Psoas muscle (tissue), 8 donors: ENCODE measurements at places on chromosomes 6 and 20. TPM values are rescaled to one million over a fixed set of nuclear protein-coding genes. Genes with fewer than 3 reads are reported as not detected.

GRCh38 chr20:40669692-40670091, 19.3 kb downstream of the MAFB start:
- H3K27me3 ChIP-seq = no peaks in the 10 kb centered on the region
- no peaks in the 10 kb centered on the region for H3K36me3 ChIP-seq
- no peak for DNase-seq
- H3K4me3 ChIP-seq = no peak overlapping the region

- no peaks in the 10 kb centered on the region for H3K36me3 ChIP-seq
- H3K27ac ChIP-seq = no peak overlapping the region
- no peak overlapping the region for H3K4me3 ChIP-seq
- H3K27me3 ChIP-seq = no peaks in the 10 kb centered on the region
These were observed 52.7 kb upstream of the MYB start for GRCh38 chr6:135128268-135128914.

Gene HAO1
- not detected for total RNA-seq

Gene NOX3
- total RNA-seq = not detected

Gene UNC5CL
- 0.19 TPM for total RNA-seq

DNA sequence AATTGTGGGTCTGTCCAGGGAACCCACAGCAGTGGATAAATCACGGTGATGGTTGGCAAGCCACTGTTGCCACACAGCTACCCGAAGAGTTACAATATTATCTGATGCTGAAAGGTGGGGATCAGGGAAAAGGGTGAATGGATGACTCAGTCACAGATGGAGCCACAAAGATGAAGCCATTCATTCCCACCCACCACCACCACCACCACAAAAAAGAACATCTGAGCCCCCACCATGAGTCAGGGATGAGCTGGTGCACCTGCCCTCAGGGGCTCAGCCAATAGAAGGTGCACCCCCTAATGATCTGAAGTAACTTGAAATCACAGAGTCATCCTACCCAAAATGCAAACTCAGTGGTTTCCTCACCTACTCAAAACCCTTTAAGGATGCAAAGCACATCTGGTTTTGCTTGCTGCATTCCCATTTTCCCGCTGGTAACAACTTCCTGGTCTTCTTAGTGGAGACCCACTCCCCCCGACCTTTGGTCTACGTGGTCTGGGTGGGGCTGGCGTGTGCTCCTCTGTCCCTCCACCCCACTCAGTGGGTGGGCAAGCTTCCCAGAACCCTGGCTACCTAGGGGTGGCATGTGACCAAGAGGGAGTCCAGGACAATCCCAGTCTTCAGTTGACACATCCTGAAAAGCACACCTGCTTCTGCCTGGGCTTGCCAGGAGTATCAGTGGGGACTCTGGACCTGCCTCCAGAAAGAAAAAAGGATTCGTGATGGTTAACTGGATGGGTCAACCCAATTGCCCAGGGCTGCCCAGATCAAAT, 125.5 kb downstream of the ANKRD60 start:
- H3K4me1 ChIP-seq = no peaks in the 10 kb centered on the region
- H3K27ac ChIP-seq = no peak overlapping the region
- no peak overlapping the region for H3K4me3 ChIP-seq
- H3K36me3 ChIP-seq = no peaks in the 10 kb centered on the region
- DNase-seq = no peak
- H3K27me3 ChIP-seq = no peaks in the 10 kb centered on the region
